ENCODE measurements at places on chromosomes 1 and 21.

GRCh38 chr1:6499296-6499695, 7.8 kb upstream of the PLEKHG5 start:
- DNase-seq: no peak

DNA sequence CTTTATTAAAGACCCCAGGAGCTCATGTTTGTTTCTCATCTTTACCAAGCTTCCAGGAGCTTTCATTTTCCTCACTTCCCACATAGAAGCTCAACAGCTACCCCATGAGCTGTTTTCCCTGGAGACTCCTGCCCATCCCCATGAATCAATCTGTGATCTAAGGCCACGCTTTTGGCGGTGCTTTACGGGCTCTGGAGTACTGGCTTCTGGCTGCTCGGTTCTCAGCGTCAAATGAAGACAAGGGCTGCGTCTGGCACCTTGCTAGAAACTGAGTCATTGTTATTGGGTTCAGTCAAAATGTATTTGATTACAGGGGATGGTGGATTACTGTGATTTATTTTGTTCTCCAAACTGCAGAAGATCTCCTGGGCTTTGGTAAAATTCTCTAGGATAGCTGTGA, 39.9 kb downstream of the ACP6 start:
- DNase-seq: no peak

DNA sequence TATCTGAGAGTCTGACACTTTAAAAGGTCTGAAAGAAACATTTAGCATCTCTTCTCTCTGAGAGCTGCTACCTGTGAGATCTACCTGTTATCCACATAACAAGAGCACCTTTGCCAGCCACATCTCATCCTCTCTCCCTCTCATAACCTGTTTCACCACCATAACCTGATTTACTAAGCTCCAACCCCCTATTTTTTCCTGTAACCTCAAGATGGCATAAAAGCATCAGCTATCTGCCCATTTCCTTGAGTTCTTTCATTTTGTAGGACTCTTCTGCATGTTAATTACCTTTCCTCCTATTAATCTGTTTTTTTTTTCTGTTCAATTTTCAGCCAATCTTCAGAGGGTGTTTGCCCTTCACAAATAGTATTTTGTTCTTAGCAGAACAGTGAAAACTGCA, 136.5 kb upstream of the KCNK1 start:
- DNase-seq: no peak

GRCh38 chr1:66981679-66982078, 56.9 kb downstream of the MIER1 start:
- DNase-seq: peak; percentile 59

GRCh38 chr21:35189077-35189863, 140.2 kb upstream of the RUNX1 start:
- DNase-seq: no peak

GRCh38 chr1:59528900-59529299, 232.0 kb downstream of the FGGY start:
- DNase-seq: no peak

- DNase-seq: no peak
Observed at GRCh38 chr1:67559222-67559700, 125.7 kb upstream of the GADD45A start.

DNA sequence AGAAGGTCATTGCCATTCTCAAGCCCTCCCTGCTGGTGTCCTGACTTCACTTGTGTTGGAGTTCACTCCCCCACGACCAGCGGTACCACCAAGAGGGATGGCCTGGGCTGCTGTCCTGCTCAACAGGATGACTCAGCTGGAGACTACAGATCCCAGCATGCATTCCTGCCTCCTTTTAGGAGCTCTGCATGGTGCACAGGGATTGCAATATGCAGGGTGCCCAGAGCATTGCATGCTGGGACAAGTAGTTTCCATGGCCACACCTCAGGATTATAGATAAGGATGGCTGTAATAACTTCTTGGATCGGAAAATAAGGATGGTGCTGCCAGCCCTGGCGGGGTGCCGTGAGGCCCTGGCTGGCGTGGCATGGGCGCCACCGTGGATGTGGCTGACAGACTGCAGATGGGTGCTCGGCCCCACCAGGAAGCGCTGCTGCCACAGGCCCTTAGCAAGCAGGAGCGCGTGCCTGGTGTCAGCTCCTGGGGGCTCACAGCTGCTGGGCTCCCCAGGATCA, 150.0 kb downstream of the CASZ1 start:
- no peak for DNase-seq

DNA sequence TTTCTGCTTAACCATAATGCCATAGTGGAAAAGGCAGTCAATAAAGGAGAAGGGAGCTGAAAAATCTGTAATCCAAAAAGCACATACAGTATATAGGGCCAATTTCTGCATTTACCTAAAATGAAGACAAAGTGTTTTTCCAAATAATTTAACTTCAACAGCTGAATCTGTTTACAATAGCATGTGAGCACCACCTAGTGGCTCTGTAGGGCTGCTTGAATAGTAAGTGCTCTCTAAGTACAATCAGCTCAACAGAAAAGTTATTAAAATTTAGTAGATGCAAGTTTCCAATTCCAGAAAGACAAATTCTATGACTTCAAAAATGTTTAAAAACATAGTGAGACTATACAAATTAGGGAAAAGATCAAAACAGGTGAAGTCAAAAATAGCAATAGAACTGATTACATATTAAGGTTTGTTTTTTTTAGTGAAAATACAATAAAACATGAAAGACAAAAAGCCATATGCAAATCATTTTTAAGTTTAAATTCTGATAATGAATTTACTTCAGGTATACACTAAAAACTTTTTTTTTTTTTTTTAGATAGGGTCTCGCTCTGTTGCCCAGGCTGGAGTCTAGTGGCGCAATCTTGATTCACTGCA, 220.0 kb downstream of the SETD4 start:
- peak; percentile 75 for DNase-seq

DNA sequence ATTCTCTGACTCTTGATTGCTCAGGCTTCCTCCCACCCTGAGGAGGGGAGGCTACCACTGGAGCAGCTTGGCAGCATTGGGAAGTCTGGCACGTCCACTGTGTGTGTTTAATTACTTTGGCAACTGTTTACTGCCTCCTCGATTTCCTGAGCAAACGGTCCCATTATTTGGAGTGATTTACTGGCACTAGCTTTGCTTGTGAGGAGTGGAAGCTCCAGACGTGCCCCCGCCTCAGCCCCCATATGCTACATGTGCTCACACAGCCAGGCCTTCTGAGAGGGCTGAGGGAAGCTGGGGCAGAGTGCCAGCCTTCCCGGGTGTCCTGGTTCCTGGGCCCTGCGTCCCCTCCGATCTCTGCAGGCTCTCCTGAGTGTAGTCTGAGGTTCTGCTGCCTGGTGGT, 306.2 kb downstream of the PTPRU start:
- peak; percentile 94 for DNase-seq

DNA sequence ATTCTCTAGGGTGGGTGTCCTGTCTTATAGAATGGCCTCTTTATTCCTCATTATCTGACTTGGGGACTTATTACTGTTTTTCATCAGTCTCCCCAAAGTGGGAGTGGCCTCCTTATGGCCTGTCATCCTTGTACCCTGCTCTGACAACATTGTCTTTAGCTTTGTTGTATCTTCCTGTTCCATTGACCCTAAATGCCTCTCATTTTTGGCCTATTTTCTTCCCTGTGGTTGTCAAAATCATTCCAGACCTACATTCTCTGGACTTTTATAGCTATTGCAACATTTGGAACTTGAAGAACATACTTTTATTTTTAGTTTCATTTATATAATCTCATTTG, 9.7 kb downstream of the SFT2D2 start:
- no peak for DNase-seq

GRCh38 chr1:230839173-230839572, 29.1 kb downstream of the C1orf198 start:
- no peak for DNase-seq

DNA sequence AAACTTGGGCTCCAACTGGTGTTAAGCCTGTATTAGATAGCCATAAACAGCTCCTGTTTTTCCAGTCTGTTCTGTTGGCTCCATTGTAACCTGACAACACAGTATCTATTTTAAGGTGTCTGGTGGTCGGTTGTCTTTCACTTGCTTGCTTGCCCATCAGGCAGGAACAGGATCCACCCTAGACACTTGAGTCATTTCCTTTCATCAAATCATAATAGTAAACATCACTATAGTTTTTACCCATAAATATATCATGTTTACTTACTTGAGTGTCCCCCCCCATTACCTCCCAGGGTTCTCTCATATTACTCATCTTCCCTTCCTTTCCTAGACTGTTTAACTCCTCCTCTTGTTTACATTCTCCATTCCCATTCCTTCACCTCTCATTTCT, 2.9 kb downstream of the DDI2 start:
- peak; percentile 52 for DNase-seq
